ENCODE measurements at places on chromosomes 16 and 17.

DNA sequence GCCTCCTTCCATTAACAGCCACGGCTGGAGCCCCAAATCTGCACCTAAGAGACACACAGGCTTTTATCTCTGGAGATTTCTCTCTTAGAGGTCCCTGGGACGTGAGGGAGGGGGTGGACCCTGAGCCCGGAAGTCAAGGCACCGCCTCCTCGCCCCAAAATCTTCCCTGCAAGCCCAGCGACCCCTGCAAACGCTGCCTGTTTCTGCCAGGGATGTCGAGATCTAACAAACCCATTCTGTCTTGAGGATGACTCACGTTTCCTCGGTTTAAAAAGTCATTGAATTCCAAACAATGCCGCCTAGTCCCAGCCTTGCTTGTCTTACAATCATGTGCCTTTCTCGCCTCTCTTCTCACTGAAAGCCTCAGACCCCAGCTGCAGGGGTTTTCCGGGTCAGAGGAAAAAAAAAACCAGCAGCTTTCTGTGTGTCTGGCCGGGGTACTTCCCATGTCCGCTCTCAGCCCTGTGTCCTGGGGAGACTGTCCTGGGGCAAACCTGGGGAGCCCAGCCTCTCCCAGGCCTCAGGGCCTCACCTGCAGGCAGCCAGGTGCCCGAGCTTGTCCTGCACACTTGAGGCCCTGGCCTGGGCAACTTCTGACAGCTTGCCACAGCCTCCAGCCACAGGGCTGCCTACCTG lies 15.4 kb downstream of the ARL2BP start:
- DNase-seq, result no peak

DNA sequence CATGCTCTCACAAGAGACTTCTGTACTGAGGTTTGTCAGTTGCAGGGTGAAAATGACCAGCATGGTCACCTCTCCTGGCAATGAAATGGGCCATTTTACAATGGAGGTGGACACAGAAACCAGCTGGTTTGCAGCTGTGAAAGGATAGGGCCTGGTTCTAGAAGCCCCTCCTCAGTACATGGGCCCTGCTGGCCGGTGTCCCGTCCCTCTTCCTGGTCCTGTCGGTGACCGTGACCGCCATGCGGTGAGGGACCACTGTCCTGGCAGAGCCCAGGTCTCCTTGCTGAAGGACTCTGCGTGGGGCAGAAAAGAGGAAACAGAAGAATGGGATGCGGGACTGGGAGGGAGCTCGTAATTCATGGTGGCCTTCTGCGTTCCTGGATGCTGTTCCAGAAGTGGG lies 76.0 kb upstream of the ZNF423 start:
- DNase-seq, result no peak

DNA sequence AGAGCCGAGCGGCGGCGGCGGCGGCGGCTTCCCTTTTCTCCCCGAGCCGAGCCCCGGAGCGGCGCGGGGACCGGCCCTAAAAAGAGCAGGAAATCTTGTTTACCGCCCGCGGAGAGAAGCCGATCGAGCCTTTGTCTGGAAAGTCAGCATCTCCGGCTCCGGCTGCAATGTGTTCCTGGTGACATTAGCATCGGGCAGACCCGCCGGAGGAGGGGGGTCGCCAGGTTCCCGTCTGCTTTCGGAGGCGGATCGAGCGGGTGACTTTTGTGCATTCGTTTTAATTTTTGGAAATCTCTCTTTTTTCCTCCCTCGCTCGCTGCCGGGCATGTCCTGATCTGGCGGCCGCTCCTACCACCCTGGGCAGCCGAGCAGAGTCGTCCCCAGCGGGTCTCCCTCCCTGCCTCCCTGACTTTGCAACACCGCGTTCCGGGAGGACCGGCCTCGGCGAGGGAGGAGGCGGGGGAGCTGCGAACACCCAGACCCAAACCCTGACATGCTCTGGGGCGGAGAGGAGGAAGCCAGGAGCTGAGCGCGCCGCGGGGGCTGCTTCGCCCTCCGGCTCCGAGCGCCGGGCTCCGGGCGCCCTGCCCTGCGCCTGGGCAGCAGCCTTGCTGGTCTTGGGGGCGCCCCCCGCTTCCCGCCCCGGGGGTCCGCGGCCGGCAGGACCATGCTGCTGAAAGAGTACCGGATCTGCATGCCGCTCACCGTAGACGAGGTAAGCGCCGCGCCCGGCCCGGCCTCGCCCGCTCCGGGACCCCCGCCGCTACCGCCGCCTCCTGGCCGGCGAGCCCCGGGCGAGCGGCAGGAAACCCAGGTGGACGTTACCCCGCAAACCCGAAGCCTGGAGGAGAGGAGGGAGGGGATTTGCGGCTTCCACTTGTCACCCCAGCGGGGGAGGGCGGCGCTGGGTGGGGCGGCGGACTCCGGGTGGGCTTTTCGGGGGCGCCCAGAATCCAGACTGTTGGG lies 690 bp downstream of the PITPNC1 start:
- peak; percentile 24 for DNase-seq

GRCh38 chr16:67312719-67313118 lies 13.8 kb downstream of the KCTD19 start:
- DNase-seq, result no peak

DNA sequence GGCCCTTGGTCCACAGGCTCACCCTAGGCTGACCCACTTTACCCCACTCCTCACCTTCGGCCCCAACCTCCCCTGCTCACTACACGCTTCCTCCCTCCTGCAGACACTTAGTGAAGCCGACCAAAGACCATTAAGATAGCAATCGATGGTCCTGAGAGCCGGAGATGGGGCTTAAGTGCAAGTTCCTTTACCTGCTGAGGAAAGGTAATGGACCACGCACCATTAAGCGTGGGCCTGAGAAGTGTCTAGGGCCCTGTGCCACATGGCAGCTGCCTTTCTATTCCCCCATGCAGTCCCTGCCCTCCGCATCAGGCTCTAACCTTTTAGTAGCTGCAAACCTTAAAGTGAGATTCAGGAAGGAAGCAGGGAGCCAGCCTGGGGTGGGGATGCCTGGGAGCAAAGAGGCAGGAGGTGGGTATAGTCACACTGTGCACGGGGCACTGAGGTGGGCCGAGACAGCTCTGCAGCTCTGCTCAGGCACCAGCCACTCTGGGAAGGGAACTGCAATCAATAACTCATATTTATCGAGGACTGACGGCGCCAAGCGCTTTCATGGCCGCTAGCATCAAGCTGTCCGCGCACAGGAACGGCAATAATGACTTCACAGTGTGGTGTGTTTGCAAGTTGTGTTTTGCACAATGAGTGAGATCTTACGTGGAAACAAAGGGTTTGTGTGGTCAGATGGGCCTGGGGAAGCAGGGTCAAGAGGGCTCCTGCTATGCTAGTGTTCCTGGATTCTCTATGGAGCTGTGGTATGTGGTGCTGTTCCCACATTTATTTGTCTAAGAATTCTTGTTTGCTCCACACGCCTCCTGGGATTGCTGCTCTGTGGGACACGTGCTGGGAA lies 84.9 kb upstream of the CDC42EP4 start:
- DNase-seq, result no peak

DNA sequence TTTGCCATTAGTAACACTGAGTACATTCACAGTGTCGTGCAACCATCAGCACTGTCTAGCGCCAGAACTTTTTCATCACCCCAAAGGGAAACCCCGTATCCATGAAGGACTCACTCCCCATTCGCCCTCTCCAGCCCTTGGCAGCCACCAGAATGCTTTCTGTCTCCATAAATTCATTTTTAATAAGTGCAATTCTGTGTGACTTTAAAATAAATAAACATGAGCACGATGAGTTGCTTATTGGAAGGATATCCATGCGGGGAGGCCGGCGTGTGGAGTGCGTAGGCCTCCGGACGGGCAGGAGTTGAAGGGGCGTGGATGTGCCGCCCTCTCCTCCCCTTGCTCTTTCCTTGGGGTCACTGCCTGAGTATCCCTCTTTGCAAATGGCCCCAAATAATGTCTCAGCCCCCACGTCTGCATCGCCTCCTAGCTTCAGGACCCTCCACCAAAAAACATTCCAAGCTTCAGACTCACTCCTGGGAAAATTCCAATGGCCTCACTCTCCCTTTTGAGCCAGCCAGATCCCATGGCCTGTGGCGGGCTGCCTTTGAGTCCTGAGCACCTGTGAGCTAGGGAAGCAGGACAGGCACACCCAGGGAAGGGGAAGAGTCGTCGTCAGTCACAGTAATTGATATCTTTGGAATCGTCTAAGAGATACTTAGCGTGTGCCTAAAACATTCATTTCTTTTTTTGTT lies 306.3 kb downstream of the SEC14L1 start:
- no peak for DNase-seq

GRCh38 chr17:18859256-18859655 lies 1.3 kb downstream of the PRPSAP2 start:
- DNase-seq, result no peak

DNA sequence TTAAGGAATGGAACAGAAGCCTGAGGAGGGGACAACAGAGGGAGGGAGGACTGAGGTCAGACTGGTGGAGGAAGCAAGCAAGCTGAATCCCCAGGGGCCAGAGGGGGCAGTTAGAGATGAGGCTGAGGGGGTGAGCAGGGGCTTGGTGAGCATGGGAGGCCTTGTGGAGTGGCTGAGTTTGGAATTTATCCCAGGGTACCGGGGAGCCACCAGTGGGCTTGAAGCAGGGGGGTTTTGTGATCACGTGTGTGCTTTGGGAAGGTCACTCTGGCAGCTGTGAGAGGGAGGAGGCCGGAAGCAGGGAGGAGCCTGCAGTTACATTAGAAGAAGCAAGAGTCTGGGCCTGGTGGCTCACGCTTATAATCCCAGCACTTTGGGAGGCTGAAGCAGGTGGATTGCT lies 9.8 kb upstream of the CTCF start:
- DNase-seq, result no peak

- no peak for DNase-seq
Measured at GRCh38 chr16:67865318-67865717, 7.5 kb upstream of the EDC4 start.

DNA sequence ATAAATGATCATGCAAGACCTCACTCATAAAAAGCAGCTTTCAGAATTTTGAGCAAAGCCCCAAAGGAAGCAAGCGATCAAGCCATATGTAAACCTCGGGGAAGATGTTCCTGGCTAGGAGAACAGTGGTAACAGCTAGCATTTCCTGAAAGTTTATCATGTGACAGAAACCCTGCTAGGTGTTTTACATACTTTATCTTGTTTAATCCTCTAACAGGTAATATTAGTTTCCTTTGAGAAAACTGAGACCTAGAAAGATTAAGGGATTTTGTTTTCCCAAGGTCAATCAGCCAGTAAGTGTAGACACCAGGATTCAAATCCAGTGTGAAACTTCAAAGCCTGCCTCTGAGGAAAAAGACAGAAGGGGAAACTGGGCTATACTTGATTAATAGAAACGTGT lies 362.4 kb upstream of the MAF start:
- DNase-seq, result no peak

GRCh38 chr17:61477204-61477834 lies 25.1 kb downstream of the TBX4 start:
- DNase-seq, result no peak

GRCh38 chr16:85491798-85492294 lies 121.3 kb upstream of the GSE1 start:
- no peak for DNase-seq

DNA sequence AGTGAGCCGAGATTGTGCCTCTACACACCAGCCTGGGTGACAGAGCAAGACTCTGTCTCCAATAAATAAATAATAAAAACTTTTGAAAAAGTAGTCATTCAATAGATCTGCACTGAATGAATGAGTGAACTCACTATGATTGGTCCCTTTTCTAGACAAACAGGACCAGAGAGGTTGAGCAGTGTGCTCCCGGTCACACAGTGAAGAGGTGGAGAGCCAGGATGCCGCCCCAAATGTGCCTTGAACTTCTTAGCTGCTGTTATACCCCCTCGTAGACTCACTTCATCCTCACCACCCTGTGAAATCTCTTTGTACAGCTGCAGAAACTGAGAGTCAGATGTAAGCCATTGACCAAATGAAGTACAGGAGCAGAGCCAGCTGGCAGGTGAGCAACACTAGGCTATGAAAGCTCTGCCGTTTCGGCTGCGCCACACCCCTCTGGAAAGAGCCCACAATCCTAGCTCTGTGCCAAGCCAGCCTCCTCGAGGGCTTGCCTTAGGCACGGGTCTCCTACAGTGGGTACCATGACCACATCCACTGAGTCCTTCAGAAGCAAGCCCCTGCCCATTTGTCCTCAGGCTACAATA lies 7.8 kb upstream of the KIAA0513 start:
- DNase-seq, result no peak

- peak; percentile 7 for DNase-seq
Measured at GRCh38 chr16:67447508-67448076, 16.7 kb downstream of the HSD11B2 start.

GRCh38 chr16:79361132-79361751 lies 239.3 kb downstream of the MAF start:
- DNase-seq, result no peak

- no peak for DNase-seq
Measured at GRCh38 chr17:33674685-33675084, 381.6 kb upstream of the ASIC2 start.

DNA sequence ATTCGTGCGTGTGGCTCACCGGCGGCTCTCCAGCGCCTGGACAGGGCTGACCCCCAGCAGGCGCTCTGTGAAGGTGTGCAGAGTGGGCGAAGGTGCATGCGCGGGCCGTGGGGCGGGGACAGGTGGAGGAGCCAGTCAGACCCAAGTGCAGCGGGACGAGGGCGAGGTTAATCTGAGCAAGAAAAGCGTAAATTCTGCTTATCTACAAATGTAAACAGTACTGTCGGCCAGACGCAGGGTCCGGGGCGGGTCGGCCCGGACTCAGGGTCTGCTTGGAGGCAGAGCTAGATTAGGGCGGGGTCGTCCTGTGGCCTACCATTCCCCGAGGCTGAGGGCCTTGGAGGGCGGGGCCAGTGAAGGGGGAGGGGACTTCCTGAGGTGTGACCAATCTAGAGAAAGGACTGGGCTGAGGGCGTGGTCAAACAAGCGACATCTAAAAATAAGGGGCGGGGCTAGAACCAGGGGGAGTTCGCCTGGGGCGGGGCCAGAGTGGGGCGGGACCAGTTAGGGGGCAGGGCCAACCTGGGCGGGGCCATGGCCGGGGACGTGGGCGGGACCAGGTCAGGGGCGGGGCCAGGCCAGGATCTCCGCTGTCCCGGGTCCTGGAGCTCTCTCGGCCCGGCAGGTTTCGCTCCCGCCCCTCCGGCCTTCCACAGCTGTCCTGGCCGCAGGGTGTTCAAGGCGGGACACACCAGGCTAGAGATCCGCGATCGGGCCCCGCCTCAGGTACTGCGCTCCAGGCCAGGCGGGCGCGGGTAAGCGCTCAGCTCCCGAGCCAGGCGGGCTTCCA lies at the start of gene SEC14L5:
SEC14L5 (plus strand) TSS at position 611 of the 790 bp plus-strand sequence. CDS start 994 bp downstream, outside the sequence.
- DNase-seq, result peak; percentile 72

DNA sequence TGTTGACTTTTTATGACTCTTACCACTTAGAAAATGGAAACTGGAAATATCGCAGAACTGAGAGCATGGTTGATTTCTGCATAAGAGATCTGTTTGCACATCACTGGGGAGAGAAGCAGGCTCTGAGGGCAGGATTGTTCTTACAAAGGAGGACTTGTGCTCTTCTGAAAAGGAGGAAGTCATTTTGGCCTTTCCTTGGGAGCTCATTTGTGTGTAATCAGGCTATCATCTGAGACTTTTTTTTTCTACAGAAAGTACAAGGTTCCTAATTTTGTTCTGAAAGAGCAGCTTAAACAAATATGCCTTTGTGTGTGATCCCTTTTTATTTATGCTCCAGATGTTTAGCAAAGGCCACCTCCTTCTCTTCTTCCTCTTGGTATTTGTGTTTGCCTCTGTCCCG lies 145.7 kb upstream of the CACNG5 start:
- no peak for DNase-seq
